Left ventricle myocardium superior (tissue), 1 donor: ENCODE measurements at places on chromosomes 16 and 17.

DNA sequence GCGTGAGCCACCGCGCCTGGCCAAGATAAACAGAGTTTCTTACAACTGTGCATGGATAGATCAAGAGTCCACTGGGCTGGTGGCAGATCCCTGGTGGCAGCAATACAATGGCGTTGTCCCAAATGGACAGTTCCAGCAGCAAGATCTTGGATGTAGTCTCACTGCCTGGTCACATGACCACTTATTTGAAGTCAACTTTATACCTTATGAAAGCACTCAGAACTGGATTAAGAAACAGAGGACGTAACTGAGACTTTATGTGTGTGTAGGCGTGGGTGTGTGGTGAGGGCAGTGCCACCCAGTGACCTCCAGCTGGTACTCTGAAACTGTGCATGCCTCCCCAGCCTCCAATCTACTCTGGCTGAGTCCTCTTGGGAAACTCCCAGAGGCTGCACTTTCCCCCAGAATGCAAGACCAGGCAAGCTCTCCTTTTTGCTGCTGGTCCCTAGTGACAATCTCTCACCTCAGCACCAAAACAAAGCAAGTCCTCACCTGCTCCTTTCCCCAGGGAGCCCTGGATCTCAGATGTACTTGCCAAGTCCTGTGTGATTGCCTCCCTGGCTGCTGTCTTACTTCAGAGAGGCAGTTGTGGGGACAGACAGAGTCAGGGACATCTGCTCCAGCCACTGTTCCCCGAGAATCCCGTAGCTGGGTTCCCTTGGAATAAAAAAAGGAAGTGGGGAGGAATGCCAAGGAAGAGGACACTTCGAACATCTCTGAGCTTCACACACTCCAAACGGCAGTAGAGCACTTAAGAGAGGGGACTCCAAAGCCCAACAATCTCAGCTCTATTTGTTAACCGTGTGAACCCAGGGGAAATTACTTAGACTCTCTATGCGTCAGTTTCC lies 11.7 kb upstream of the ST6GALNAC2 start:
- no peak for DNase-seq

DNA sequence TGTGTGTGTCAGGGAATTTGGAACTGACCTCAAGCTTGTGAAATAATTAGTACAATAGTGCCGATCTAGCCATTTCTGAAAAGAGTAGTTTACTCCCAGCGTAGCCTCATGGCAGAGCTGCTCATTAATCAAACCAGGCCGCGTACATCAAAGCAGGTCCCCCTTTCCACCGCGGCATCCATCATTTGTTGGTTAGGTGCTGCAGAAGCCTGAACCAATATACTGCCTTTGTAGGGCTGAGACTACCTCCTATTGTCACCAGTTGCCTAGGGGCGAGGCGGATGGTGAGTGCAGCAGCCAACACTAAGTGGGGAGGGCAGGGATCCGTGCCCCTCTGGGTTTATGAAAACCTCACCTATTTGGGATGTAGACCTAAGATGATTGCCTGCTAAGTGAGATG lies 264.1 kb downstream of the TMEM114 start:
- DNase-seq, result no peak

- no peak for DNase-seq
Measured at GRCh38 chr16:5870886-5871691, 773.5 kb upstream of the EEF2KMT start.

- no peak for DNase-seq
Measured at GRCh38 chr17:69575346-69575761, 160.9 kb downstream of the MAP2K6 start.

DNA sequence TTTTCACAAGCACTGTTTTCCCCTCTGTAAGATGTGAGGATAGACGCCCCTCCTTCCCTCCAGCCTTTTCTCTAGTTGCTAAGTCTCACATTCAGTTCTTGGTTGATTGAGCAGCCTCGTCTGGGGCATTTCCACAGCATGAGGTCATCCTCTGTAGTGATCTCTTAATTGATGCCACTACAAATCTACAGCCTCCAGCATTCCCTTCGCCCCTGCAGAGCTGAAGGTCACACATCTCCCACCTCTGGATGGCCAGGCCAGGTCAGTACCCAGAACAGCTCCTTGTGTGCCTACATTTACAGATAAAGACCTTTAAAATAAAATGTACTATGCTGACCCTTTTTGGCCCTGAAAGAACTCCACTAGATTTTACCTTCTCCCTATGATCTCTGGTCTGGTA lies 32.5 kb upstream of the CDH11 start:
- no peak for DNase-seq
